ENCODE measurements at places on chromosomes 12 and 14. TPM values are rescaled to one million over a fixed set of nuclear protein-coding genes. Genes with fewer than 3 reads are reported as not detected.

SLC2A3 gene
- total RNA-seq = 123 TPM

NUDT4 gene
- total RNA-seq = 42.7 TPM

SMCO2 gene
- total RNA-seq = not detected

CISTR gene
- total RNA-seq = not detected

CCDC88C gene
- 0.72 TPM for total RNA-seq

SPTSSA gene
- total RNA-seq = 78.1 TPM

MMP17 gene
- 18.1 TPM for total RNA-seq

KRT4 gene
- not detected for total RNA-seq

HHIPL1 gene
- 2.6 TPM for total RNA-seq

KRT72 gene
- total RNA-seq = not detected

RIC8B gene
- total RNA-seq = 6.7 TPM

SSTR1 gene
- total RNA-seq = 0.26 TPM

CLECL1 gene
- total RNA-seq = not detected

OR4K1 gene
- total RNA-seq = not detected

TTC8 gene
- total RNA-seq = 14.3 TPM

MYF5 gene
- not detected for total RNA-seq

C14orf39 gene
- 0.78 TPM for total RNA-seq

KRT77 gene
- not detected for total RNA-seq

LRTM2 gene
- not detected for total RNA-seq

IL26 gene
- total RNA-seq = not detected

FLVCR2 gene
- 0.39 TPM for total RNA-seq

LRRC10 gene
- not detected for total RNA-seq

AICDA gene
- total RNA-seq = not detected

COX8C gene
- not detected for total RNA-seq

KRT86 gene
- not detected for total RNA-seq

HRK gene
- total RNA-seq = not detected

EGLN3 gene
- total RNA-seq = 7.1 TPM

CAPZA3 gene
- total RNA-seq = not detected

JDP2 gene
- total RNA-seq = 47.2 TPM

TCTN1 gene
- total RNA-seq = 75.0 TPM

CBX5 gene
- 59.6 TPM for total RNA-seq

OR4E2 gene
- not detected for total RNA-seq

ADAMTS20 gene
- 0.24 TPM for total RNA-seq

CNTN1 gene
- 1.7 TPM for total RNA-seq

EFS gene
- 21.6 TPM for total RNA-seq

PPFIA2 gene
- total RNA-seq = not detected

PPP2R5E gene
- 17.6 TPM for total RNA-seq

SOX5 gene
- total RNA-seq = 12.4 TPM

ACOT6 gene
- not detected for total RNA-seq

MAP3K9 gene
- 1.7 TPM for total RNA-seq

SAMD4A gene
- 12.1 TPM for total RNA-seq

GRIP1 gene
- not detected for total RNA-seq

SLC6A13 gene
- total RNA-seq = not detected

B4GALNT1 gene
- 0.08 TPM for total RNA-seq

VRTN gene
- not detected for total RNA-seq

GSG1 gene
- not detected for total RNA-seq

PAH gene
- total RNA-seq = not detected

GALNT8 gene
- total RNA-seq = under 0.01 TPM

DHRS2 gene
- total RNA-seq = not detected
